Activated CD8-positive, alpha-beta memory T cell treated with anti-CD3 and anti-CD28 coated beads for 1 hour (primary cell): ENCODE measurements at places on chromosomes 1 and 21.

- DNase-seq = no peak
Measured at GRCh38 chr1:222781251-222781650, 33.6 kb upstream of the DISP1 start.

DNA sequence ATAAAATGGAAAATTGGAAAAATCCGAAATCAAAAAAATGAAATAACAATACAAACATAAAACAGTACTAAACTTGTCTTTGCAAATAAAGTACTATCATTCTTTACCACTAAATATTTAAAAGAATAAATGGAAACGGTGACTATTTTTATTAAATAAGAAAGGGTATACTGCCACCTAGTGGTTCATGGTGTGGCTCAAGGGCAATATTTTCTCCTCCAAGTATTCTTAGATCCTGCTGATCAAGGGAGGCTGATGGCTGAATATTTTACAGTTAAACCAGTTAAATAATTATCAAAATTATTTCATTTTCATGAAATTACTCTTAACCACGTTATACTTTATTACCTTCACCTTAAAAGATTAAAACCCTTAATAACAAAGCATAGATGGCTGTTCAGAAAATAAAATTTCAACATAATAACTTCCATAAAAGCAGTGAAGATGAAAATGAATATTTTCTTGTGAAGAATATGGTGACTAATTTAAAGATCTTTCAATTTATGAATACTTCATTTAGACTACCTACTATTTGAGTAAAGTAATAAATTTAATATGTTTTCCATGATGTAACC, 1793.9 kb downstream of the NCAM2 start:
- DNase-seq = no peak

DNA sequence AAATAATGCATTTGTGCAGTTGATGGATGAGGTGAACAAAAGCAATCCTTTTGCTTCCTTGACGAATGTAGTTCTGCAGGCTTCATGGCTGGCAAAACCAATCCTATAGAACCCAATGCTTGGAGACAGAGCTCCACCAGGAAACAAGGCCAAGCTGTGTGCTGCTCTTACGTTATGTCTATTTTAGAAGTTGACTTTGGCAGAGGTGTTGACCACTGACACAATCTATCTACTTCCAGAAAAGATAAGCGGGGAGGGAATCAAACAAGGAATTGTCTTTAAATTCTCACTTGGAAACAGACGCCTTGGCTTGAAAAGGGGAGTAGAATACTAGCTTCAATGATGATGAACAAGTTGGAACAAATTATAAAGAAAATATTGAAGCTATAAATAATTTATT, 211.2 kb downstream of the SETD4 start:
- no peak for DNase-seq

GRCh38 chr1:40599926-40600325, 65.6 kb downstream of the RIMS3 start:
- no peak for DNase-seq

DNA sequence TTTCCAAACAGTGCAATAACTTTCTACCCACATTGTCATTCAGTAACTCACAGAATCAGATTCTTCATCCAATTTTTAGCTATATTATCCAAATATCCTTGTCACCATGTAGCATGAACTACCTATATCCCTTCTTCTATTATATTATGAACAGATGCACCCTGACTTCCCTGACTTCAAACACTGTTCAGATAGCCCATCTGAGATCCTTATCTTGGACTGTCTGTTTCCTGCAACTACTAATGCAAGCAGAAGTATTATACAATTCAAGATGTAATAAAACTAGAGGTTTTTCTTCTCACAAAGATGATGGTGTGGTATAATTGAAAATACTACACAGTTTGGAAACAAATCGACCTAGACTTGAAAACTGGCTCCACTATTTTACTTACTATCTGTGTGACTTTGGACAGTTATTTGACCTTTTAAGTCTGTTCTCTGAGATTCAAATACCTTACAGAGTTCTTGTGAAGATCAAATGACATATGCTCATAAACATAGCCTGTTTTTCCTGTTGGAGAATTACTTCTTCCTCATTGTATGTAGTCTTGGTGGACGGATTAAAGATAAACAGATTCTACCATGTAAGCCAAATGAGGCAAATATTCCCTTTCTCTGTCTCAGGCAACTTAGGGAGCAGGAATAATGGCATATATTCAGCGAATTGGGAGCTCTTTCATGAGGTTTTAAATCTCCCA, 407.9 kb upstream of the ZRANB2 start:
- DNase-seq = no peak

DNA sequence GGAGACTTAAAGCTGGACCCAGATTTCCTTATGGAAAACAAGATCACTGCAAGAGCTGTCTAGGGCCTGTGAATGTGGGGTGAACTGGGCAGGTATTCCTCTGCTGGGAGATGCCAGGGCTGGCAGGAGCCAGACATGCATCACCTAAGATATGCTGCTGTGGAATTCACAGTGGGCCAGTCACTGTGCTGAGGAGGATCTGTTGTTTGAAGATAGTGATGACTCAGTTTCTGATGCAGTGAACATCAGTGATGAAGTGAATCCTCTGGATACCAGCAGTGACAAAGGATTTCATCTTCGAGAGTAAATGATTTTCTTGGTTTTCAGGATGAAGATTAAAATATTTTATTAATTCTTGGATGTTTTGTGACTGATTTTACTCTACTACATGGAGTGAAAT, 29.9 kb upstream of the CAMSAP2 start:
- no peak for DNase-seq

- DNase-seq = no peak
Measured at GRCh38 chr21:33055991-33056390, 13.9 kb upstream of the OLIG1 start.

GRCh38 chr1:229579059-229579673, 20.7 kb upstream of the ABCB10 start:
- DNase-seq = no peak

- DNase-seq = no peak
Measured at GRCh38 chr1:14039582-14040430, 339.8 kb downstream of the PRDM2 start.

- DNase-seq = no peak
Measured at GRCh38 chr1:17839641-17840196, 84.6 kb downstream of the ACTL8 start.

- no peak for DNase-seq
Measured at GRCh38 chr1:38027201-38028104, 14.9 kb downstream of the UTP11 start.

GRCh38 chr1:219373616-219373935, 199.9 kb downstream of the LYPLAL1 start:
- DNase-seq = no peak

DNA sequence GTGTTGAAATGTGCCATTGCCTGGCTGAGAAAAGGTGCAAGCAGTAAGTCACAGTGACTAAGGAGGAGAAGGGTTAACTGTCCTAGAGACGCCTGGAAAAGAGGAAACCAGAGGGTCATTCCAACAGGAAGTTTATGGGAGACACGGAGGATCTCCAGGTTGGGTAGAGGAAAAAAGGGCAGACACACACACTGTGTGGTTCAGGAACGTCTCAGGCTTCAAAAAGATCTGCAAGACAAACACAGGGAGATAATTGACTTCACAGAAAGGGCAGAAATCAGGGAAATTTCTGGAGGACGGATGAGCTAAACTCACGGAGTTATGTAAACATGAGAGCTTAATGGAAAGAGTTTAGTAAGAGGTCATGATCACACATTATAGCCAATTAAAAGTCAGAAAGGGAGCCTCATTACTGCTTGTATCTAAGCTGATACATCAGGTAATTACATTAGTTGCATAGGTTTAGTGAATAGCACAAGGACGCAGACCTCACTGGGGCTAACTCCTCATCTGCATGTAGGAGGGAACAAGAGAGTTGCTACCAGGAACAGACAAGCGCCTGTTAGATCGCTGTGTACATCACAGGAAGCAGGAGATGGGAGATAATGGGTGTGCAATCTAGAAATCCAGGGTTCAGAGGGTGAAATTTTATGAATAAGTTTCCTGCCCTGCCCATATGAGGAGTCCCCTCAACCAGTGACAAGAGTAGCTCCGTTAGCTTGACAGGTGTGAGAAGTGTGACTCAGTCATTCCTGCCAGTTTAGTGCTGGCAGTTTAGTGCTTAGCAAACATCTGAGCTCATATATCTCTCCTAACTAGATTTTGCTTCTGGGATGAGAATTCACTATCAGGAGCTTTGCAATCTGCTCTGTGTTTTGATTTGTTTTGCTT, 96.6 kb upstream of the TNR start:
- DNase-seq = no peak

DNA sequence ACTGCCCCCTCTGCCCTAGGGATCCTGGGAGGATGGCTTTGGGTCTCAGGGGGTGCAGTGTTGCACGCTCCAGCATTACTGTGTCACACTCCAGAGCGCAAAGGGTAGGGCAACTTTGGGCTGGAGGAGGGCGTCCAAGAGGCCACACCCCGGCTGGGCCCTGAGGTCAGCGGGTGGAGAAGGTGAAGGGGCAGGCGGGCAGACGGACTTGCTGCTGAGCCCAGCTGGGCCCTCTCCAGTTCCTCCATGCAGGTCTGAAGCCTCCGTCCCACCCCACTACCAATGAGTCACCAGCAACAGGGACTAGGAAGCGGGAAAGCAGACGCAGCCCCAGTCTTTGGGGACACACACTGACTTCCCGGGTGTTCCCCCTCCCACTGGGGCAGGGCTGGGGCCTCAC, 116.0 kb downstream of the CASZ1 start:
- no peak for DNase-seq

GRCh38 chr21:46191257-46191685, 7.0 kb upstream of the SPATC1L start:
- DNase-seq = no peak

DNA sequence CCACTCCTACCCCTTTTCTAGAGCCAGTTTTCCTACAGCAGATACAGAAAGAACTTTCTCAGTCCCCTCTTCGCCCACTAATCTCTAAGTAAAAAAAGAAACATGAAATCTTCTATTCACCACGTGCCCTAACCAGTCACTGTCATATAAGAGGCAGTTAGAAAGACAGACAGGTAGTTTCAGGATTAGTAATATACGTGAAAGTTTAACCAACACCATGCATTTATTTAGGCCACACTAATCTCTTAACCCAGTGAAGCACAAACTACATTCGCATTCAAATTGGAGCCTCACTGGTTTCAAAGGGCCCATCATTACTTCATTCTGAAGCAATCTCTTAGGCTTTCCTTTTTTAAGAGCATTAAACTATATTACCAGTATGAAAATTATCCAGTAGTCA, 10.1 kb downstream of the GPATCH2 start:
- no peak for DNase-seq

DNA sequence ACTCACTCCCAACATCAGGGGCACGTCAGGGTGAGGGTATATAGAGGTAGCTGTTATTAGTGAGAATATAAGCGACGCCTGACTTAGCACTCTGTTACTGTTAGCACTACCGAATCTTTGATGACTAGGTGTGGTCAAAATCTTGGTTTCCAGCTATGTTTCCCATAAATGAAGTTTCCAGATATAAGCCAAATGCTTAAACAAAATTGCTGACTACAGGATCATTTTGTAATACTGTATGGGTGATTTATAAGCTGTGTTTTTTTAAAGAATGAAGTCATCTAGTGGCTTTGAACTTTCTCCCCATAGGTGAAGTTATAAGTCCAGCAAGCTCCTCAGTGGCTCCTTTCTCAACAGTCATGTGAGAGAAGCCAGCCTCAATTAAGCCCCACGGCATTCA, 23.7 kb downstream of the KCNJ15 start:
- DNase-seq = no peak

GRCh38 chr1:204382714-204383083, 23.0 kb upstream of the PLEKHA6 start:
- DNase-seq = no peak

GRCh38 chr1:67359592-67359991, 51.9 kb downstream of the IL12RB2 start:
- no peak for DNase-seq

GRCh38 chr1:200912737-200913407, 18.2 kb downstream of the INAVA start:
- DNase-seq = no peak

DNA sequence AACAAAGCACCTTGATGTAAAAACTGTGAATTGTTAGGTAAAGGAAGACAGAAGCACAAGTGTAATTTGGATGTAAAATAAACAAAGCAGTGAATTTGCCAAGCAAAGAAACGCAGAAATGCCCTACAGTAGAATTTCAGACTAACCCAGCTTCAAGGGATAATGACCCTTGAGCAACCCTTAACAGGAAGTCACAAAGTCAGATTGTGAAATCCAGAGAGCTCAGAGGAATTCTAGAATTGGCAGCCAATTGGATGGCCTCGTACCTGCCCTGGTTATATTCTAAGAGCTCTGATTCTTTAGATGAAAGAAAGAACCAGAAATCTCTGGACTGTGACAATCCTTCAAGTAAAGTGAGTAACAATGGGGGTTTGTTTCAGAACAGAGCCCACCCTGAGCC, 152.7 kb upstream of the CHRM3 start:
- DNase-seq = no peak

GRCh38 chr21:25462517-25462971, 144.7 kb downstream of the MRPL39 start:
- DNase-seq = no peak

GRCh38 chr1:112461200-112461871, 47.4 kb upstream of the WNT2B start:
- DNase-seq = no peak

DNA sequence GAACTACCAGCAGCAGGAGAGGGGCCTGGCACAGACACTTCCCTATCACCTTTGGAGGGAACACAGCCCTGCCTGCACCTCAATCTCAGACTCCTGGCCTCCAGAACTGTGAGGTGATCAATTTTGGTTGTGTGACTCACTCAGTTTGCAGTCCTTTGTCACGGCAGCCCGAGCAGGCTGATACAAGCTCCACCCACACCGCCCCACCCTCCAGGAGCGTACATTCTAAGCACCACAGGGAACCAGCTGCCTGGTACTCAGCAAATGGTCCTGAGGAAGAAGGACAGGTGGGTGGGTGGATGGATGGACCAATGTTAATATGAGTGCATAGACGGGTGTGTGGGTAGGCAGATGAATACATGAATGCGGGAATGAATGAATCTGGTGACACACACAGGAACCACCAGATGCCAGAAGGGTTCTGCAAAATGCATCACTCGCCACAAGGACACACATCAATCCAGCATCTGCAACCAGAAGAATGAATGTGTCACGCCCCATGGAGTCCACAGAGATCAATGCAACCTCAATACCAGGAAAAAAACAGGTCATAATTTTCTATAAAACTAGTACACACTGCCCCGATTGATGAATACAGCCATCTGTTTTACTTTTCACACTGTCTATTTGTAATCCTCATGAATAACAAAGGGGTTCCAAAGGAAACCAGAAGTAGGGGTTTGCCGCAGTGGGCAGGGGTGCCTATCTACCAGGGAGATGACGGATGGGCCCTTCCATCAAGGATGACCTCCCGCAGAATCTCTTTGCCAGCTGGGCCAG, 284.5 kb downstream of the NPHP4 start:
- no peak for DNase-seq
